ENCODE measurements at places on chromosomes 5 and 9.

DNA sequence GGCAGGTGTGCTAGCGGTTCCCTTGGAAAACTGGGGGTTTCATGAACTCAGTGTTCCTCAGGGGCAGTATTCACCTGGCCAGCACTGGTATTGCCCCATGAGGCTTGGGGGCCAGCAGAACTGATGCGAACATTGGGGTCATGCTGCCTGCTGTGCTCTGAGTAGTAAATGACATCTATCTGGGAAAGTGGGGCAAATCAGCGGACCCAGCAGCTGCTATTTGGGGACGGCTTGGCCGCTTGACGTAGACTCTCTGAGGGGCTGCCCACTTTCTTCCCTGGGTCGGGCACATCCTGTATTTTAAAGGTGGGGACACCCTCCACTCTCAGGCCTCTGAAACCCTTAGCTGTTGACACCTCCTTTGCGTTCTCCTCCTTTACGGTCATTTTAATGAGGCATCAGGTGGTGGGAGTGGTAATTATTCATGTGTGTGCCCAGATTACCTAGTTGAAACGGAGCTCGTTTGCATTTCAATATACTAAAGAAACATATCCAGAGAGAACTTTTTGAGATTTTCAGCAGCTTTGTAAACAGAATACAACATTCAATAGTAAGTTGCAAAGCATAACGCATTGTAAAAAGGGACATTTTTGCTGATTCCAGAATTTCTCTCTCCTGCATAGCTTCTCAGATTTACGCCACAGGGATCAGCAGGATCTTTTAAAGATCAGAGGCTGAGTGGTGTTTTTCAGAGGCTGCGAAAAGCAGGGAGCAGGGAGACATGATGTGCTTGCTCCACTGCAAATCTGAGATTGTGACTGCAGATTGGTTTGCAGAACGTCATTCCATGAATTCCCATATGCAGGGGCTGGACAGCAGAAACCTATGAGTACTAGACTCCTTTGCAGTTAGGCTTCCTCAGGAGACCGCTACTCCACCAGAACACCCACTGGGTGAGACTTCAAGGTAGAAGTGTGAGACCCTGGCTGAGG lies 56.8 kb upstream of the ZFR start:
- no peak for DNase-seq

- no peak for DNase-seq
Observed at GRCh38 chr5:110753600-110753999, 14.8 kb downstream of the SLC25A46 start.

GRCh38 chr9:130661451-130662098 lies 2.8 kb upstream of the PRDM12 start:
- DNase-seq: no peak

GRCh38 chr9:136820971-136821825 lies 13.4 kb downstream of the RABL6 start:
- no peak for DNase-seq

- no peak for DNase-seq
Observed at GRCh38 chr5:123150089-123150488, 61.0 kb downstream of the PRDM6 start.

GRCh38 chr9:33443047-33443446 lies 4.3 kb downstream of the AQP3 start:
- no peak for DNase-seq

- no peak for DNase-seq
Observed at GRCh38 chr5:149117970-149118369, 23.3 kb upstream of the ABLIM3 start.

Measured in HEK293T (cell line).